ENCODE measurements at places on chromosomes 13 and 19.
A peak's percentile ranks its signal among the peaks of the same experiment; 100 is the strongest.

- DNase-seq = no peak
These were observed 71.5 kb downstream of the COG3 start for GRCh38 chr13:45536224-45536623.

GRCh38 chr19:1668486-1669270, 16.3 kb upstream of the TCF3 start:
- peak; percentile 63 for DNase-seq

DNA sequence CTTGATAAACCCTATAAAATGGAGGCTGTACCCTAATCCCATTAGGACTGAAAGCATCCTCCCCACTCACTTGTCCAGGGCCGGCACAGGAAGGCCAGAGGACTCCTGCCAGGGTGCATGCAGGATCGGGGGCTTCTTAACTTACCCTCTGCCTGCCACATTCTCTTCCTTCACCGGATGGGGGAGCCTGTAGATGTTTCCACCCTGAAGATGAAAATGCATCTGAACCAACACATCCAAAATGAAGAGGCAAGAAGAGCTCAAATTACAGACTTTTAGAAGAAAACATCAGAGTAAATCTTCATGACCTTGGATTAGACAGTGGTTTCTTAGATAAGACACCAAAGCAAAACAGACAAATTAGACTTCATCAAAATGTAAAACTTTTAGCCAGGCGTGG, 25.9 kb upstream of the NAPA start:
- DNase-seq = no peak

DNA sequence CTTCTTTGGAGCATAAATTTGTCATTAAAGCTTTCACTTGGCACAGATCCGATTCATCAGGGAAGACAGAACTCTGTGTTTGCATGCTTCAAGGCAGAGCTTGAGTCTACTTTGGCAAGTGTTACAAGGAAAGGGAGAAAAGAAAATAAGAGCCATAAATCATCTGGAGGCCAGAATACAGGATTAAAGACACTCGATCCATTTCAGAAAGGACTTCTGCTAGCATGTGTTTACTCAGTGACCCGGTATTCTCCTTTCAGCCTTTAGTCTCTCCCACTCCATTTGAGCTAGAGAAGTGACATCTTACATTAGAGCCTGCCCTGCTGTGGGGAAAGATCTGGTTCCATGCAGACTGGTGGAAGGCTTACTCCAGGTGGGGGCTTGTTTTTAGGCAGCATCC, 306.4 kb downstream of the KLF5 start:
- no peak for DNase-seq

DNA sequence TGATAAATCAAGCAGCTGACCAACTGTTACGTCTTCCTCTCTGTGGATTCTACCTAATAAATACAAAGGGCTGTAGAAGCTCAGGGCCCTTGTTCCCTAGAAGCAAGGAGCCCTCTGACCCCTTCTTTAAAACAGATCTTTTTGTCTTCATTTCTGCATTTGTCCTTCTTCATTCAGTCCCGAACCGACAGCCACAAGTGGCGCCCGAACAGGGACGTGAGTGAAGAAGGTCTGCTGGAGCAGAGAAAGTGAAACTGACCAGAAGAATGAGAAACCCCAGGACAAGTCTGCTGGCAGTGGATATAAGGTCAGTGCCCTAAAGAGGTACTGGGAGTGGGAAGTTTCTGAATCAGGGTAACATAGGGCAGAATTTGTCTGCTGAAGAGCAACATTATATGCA, 13.1 kb downstream of the ZNF773 start:
- DNase-seq = no peak

DNA sequence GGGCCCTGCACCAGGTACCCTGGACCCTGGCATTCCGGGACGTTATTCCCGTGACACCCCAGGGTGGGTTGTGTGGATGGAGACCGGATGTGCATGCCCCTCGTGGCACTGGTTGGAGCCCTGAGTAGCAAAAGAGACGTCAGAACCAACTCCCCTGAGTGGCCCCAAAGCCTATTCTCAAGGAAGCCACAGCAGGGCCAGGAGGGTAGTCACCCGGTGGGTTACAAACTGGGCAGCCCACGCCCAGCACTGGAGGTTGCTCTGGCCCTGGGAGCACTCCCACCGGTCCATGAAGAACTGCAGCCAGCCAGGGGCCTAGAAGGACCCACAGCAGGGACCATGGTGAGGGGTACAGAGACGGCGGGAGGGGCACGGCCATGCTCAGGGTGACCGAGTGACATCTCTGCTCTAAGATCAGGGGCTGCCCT, 7.5 kb downstream of the KLF16 start:
- peak; percentile 40 for DNase-seq

GRCh38 chr13:63700350-63700749, 2284.7 kb upstream of the PCDH20 start:
- DNase-seq = no peak

GRCh38 chr19:44582581-44583265, 30.6 kb upstream of the IGSF23 start:
- no peak for DNase-seq

DNA sequence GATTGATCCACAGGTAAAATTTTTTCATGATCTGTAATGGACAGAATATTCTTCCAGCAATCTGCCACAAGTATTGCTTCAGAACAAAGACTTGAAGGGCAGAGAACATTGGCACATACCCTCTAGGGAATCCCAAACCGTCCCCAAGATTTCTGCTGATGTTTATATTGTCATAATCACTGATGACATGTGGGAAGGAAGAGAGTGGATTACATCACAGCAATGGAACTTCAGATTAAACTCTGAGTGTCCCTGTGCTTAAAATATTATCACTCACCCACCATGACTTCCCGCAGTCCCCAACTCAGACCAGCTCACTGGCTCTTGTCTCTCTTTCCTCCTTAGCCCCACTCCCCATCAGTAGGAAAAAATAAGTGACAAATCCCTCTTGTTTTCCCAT, 8.5 kb upstream of the TPT1 start:
- no peak for DNase-seq

GRCh38 chr13:100533588-100534041, 55.0 kb downstream of the GGACT start:
- DNase-seq = no peak

DNA sequence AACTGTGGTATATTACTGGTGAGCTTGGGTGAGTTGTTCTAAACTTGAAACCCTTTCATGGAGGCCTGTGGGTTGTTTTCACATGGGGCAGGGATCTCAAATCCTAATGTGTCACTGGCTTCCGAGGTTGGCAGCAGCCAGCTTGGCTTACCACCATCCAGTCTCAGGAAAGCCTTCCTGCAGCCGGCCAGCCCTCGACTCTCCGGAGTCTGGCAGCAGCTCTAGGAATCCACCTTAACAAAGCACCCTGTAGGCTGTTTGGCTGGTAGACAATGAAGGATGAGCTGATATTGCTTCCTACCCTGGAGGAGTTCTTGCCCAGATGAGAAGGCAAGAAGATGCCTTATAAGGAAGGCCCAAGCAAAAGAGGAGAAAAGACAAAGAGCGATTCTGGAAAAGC, 188.3 kb downstream of the KLF12 start:
- DNase-seq = no peak

- DNase-seq = peak; percentile 51
These were observed 1.8 kb upstream of the SSBP4 start for GRCh38 chr19:18417250-18418028.

GRCh38 chr13:27573265-27573664, 47.1 kb downstream of the LNX2 start:
- DNase-seq = no peak
